DMS79 (cell line): ENCODE measurements at places on chromosomes 3 and 15.
A peak's percentile ranks its signal among the peaks of the same experiment; 100 is the strongest.

DNA sequence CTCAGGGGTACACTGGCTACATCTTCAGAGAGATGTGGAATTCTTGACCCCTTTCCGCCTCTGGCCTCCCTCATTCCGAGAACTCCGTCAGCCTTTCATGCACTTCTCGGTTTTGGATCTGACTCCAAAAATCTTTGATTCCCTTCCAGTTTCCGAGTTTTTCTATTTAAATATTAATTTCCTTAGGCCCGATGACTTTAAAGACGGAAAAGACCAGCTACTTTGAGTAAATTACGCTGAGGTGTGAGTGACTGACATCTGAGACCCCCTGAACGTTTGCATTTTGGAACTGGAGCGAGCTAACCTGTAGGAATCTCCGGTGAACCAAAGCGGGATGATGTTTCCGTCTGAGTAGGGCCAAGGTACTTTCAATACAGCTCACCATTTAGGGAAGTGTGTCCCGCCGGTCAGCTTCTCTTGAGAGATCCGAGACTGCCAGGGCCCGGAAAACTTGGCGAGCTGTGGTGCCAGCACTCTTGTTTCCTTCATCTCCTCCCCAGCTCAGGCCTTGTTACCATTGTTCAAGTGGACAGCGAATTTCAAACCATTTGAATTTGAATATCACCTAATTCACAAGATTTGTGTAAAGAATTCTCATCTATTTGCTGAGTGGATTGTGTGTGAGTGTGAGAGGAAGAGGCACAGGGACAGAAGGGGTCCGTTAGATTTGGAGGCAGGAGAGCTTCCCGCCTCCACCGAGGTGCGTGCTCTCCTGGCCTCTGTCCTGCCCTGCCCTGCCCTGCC is 5.4 kb downstream of the SOX14 start:
- DNase-seq, result no peak

DNA sequence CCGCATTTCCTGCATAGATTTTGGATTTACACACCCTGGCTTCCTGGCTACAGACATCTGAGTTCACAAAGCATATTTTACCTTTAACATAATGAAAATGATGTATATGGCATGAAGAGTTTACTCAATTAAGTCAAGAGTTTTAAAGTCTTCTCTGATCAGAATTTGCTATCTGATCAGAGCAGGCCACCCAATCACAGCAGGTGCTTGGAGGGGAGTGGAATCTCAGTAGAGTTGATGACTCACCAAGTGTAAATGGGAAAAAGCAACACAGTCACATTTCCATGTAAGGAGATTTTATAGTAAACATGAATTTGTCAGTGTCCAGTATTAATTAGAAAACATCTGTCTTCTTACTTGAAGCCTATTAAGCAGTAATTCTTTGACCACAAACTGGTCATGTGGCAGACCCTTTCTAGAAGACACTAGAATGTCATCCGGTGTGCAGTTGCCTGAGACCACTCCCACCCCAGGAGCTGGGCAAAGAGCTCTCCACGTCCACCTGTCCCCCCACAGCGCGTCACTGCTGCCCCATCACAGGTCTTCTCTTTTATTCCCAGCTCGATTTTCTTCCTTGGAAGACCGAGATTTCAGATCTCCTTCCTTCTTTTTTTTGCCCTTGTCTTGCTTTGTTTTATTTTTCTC is 10.8 kb downstream of the MESD start:
- no peak for DNase-seq

DNA sequence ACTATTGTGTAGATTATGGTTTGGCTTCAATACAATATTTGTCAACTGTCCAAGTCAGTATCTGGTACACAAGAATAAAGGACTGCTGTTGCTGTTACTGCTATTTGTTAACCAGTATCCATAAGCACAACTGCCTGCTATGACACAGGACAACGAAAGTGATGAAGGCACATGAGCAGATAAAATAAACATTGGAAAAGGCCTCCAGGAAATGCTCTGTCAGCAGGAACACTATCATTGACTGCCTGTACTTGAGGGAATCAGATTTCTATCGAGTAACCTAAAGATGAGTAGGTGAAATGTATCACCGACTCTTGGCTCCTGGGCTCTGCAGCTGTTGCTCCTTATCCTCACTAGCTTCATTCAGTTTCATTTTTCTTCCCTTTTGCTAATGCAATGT is 56.5 kb downstream of the FMN1 start:
- no peak for DNase-seq

DNA sequence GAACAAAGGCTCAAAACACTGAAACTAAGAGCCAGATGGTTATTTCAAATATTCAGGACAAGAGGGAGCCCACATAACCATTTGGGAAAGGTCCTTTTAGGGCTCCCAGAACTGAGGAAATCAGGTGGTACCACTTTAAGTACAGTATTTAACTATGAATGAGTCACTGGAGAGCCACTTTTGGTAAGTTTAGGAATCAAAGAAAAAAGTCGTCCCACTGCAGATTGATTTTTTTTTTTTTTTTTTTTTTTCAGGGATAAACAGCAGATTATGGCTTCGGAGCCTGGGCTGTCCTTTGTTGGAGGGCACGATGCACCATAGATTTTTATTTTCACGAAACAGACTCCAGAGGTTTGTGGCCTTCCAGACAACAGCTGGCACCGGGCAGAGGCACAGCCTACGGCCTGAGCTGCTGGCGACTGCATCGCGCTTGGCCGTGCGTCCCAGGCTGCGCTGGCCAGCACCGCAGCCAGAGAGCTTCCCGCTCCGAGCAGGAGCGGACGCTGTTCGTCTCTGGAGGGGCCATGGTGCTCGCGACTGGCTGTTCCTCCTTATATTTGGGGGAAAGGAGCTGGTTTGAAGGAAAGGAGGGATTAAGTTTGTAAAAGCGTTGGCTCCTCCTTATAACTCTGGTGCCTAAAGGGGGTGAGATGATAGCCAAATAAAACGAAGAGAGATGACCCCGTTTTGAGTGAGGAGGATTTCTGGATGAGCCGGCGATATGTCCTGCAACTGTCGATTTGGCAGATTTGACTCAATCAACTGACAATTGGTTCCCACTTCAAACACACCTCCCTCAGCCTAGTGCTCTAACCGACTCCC is 152.9 kb upstream of the GOLIM4 start:
- no peak for DNase-seq

- no peak for DNase-seq
Observed at GRCh38 chr3:179852142-179852905, 184.4 kb downstream of the PEX5L start.

DNA sequence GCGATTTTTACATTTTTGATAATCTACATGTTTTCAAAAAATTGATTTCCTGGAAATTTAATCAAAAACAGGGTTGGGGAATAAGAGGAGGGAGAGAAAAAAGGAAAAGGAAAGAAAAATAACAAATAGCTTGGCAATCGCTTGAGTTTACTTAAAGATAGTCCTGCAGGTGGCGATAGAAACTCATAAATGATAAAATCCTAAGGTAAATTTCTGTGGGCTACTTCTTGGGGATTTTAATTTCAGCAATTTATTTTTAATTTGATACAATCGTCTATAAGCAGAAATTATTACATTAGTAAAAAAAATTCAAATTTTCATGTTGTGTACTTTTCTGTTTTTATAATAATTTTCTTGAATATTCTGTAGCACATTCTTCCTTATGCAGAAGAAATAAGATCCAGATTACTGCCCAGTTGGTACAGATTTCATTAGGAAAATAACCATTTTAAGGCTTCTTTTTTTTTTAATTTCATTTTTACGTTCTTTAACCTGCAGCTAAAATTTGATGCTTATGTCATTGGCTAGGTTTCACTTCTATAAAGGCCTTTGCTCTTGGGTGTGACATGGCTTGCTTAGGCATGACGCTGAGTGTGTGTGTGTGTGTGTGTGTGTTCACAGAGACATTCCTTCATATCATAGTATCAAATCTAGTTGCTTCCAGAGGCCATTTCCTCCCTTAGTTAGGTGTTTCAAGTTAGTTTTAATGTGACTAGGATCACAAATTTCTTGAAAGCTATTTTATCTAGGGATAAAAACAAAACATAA is 181.8 kb downstream of the MCTP2 start:
- DNase-seq, result no peak

GRCh38 chr3:147656023-147656422 is 246.9 kb downstream of the ZIC1 start:
- no peak for DNase-seq

DNA sequence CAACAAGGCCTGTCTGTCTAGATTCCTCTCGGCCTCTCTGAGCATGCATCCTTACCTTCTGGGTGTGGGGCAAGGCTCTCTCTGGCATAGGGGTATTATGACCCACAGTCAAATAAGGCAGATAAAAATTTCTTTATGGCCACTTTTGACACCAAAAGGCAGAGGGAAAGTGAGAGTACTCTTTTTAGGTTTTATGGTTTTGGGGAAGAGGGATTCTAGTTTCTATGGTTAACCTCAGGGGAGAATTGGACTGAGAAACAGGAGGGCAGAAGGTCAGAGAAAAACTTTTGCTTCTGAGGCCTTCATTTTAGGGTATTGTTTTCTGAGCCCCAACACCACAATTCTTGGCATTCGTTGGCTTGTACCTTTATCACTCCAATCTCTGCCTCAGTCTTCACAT is 70.0 kb upstream of the CCDC54 start:
- no peak for DNase-seq

GRCh38 chr3:119733812-119734211 is 31.0 kb downstream of the CFAP91 start:
- no peak for DNase-seq

- DNase-seq, result no peak
Observed at GRCh38 chr3:189631409-189631808, 220 bp downstream of the TP63 start.

- peak; percentile 19 for DNase-seq
Observed at GRCh38 chr3:187623285-187623814, 46.8 kb downstream of the SST start.

DNA sequence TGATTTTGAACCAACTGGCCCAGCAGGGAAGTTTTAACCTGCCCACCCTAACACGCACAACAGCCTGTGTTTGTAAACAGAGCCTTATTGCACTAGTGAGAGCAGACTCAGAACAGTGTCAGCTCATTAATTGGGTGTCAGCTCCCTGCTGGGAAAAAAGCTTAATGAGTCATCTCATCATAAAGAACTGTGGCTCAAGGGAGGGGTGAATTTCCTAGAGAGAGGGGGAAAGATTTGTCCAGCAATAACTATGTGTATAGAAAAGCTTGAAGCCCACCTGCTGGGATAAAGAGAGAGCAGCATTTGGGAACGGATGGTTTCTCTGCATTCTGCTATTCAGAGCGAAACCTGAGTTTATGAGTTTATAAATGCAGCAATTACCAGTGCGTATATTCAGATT is 48.9 kb upstream of the GMNC start:
- no peak for DNase-seq

- DNase-seq, result no peak
Observed at GRCh38 chr3:140844072-140844471, 97.6 kb upstream of the SLC25A36 start.

DNA sequence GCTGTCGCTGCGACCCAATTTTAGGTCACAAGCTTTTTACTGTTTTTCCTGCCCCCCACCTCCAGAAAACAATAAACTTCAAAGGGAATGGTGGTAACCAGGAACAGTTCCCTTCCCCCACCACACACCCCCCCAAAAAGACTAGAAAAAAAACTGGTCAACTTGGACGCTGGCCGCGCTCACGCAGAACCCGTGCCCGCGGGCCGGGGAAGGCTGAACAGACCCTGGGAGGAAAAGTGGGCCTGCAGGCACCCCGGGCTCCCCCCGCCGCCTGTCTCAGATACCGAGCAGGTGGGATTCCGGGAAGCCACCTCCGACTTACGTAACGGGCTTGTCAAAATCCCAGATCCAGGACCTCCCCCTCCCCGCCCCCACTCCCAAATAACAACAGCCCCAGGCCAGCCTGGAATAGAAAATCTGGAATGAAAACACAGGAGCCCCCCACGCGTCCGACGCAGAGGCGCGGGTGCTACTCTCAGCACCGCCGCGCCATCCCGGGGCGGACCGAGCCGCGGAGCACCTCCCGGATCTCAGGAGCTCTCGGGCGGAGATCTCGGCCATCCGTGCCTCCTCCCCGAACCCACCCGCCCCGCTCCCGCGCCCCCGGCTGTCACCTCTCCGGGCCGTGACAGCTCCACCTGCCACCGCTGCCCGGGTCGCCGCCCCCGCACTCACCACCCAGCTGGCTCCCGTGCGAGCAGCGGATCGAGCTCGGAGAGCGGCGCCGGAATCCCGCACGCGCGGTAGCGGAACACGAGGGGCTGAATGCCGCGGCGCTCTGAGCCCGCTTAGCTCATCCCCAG is 557 bp downstream of the DENND4A start:
- DNase-seq, result no peak

DNA sequence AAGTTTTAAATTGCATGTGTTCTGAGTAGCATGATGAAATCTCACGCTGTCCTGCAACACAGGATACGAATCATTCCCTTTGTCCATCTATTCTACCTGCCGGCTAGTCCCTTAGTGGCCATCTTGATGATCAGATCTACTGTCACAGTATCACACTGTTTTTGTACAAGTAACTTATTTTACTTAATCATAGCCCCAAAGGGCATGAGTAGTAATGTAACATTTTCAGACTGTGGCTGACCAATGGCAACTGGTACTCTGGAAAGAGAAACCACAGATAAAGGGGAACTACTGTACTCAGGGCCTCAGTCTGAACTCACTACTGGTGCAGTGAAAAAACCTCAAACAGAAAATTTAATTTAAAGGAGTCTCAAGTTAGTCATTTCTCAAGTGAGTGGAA is 127.3 kb upstream of the MRPL3 start:
- no peak for DNase-seq

DNA sequence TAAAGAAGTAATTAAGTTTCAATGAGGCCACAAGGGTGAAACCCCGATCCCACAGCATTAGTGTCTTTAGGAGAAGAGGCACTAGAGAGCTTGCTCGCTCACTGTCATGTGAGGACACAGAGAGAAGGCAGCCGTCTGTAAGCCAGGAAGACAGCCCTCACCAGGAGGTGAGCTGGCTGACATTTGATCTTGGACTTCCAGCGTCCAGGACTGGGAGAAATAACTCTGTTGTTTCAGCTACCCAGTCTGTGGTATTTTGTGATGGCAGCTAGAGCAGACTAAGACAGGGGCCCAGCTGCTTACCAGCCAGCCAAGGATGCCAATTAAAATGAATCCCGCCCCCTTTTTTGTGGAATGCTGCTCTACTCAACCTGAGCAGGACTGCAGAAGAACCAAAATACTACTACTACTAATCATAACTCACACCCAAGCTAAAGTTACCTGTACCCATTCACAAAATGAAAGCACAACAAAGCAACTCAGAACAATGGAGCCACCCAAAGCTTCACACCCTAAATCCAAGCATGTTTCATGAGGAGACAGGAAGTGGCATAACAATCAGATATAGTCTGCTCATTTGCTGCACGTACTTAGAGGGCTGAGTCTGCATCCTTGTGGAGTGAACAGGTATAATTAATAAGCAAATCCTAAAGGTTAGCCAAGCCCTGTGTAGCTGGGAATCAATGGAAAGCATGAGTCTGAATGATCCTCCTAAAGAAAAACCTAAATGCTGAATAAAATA is 35.6 kb upstream of the RHCG start:
- no peak for DNase-seq

DNA sequence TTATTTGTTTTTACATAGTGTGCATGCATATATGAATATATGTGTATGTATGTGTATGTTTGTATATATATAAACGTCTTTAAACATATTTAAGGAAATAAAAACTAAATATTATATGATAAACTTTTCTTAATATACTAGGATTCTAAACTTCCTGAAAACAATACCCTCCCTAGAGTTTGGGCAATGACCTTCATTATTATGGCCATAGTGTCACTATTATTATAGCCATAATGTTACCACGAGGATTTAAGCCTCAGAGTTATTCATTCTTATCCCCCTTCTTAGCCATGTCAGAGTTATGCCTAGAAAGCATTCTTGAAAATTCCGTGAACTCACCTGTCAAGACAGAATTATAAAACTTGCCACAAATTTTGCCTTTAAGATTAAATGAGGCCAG is 335.5 kb downstream of the ERC2 start:
- DNase-seq, result no peak
